ENCODE measurements at places on chromosomes 7 and 10.

- peak; percentile 19 for DNase-seq
These were observed 2.7 kb downstream of the COG5 start for GRCh38 chr7:107560898-107561516.

GRCh38 chr7:106768324-106768751 lies 96.7 kb upstream of the PIK3CG start:
- DNase-seq = peak; percentile 33

DNA sequence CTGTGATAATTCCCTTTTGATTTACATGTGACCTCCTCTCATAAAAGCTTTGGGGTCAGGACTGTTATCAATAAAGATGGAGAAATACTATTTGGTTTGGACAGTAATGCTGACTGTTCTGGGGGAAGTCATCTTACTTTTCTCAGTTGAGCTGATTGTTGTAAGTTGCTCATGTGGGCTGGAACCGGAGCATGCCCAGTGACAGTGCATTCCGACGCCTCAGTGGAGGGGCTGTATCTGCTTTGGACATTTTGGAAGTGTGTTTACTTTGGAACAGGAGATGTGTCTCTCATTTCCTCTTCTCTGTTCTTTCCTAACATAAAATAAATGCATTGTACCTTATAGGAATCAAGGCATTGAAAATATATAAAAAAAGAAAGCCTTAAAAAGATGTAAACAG lies 30.1 kb downstream of the RBM33 start:
- DNase-seq = no peak

- DNase-seq = peak; percentile 57
These were observed 975 bp upstream of the USP54 start for GRCh38 chr10:73591935-73592699.

- DNase-seq = no peak
These were observed 34.1 kb downstream of the PTPRE start for GRCh38 chr10:127940866-127941640.

DNA sequence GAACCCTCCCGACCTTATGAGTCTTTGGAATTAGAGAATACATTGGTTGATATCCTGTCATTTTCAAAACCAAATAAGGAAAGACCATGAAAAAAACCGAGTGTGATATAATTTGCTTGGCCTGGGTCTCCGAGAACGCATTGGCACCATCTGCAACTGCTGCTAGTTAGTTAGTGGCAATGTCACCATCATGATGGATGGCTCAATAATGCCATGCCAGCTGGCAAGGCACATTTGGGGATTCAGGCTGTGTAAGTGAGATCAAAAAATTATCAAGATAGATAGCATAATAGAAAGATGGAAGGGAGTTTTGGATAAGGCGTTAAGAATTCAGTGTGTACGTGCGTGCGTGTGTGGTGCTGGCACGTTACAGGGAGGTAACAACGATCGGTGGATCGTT lies 134.7 kb upstream of the TCERG1L start:
- no peak for DNase-seq

- no peak for DNase-seq
These were observed 5.2 kb upstream of the PRAP1 start for GRCh38 chr10:133341983-133342382.

- no peak for DNase-seq
These were observed 17.2 kb upstream of the NPTX2 start for GRCh38 chr7:98599886-98600285.

- DNase-seq = peak; percentile 38
These were observed 194.7 kb upstream of the BMPER start for GRCh38 chr7:33710608-33711007.

DNA sequence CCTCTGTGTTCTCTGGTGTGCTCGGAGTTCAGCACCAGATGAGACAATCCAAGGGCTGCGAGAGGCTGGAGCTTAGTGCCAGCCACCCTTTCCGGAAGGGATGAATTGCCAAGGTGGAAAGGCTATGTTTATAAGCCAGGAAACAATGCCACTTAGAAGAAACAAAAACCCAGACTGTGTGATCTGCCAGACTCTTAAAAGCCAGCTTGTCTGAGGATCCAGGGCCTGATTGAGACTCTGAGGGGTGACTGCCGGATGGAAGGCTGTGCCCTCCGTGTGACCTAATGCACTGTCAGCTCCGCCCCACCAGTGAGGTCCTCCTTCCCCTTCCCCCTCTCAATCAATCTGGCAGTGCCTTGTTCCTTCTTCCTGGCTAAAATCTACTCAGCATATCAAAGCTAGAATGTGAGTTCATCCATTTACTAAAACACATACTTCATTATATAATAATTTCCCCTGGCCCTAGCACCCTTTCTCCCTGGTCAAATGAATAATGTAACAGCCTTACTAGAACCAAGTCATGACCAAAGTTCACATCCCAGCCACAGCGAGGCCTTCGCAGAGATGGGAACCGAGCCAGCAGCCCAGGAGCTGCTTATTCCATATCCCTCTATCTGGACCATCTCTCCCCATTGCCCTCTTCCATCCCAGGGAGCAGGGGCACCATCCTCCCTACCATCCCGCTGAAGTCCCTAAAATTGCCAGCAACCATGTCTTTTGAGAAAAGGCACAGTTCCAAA lies 25.5 kb downstream of the FAM107B start:
- no peak for DNase-seq

DNA sequence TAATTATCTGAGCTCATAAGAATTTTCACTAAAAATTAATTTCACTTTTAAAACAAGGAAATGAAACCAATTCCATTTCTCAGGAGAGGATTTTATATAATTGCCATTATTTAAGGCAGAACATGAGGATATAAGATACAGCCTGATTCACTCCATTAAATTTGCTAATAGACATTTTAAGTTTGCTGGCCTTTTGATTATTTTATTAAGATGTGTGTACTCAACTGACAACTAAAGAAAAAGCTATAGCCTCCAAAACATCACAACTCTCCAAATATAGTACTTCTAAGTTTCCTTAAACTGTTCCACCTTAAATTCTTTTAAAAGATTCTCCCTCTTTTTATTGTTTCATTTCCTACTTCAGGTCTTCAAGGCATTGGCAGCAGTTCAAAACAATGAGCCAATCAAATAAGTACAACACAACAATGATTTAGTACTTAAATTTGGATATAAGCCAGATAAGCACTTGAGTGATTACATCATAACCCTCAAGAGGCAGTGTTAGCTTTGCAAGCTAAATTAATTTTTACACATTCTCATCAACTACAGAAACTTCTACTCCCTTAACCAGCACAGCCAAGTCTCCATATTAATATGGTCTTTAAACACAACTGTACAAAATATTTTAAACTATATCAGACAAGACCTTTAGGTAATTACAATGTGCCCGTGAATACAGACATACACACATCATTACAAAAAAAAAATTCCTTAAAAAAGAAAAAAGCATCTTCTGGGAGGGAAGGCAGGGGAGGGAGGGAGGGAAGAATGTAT lies 121.8 kb downstream of the KMT2C start:
- DNase-seq = peak; percentile 85

GRCh38 chr10:33091201-33091600 lies 133.2 kb upstream of the ITGB1 start:
- no peak for DNase-seq

DNA sequence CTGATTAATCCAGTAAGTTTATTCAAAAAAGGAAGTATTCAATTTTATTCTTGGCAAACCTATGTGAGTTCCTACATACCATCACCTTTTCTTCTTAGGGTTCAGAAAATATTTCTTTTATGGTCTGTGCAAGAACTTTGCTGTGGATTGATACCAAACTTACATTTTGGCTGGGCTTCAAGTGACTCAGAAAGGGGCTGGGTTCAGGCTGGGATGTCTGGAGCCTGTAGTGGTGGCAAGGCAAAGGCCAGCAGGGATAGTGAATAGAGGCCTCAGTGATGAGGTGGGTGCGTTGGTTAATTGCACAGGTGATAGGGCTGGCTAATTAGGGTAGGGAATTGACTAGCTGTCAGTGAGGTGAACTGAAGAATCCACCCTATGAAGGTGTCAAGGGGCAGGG lies 40.2 kb upstream of the ATXN7L1 start:
- DNase-seq = peak; percentile 63

DNA sequence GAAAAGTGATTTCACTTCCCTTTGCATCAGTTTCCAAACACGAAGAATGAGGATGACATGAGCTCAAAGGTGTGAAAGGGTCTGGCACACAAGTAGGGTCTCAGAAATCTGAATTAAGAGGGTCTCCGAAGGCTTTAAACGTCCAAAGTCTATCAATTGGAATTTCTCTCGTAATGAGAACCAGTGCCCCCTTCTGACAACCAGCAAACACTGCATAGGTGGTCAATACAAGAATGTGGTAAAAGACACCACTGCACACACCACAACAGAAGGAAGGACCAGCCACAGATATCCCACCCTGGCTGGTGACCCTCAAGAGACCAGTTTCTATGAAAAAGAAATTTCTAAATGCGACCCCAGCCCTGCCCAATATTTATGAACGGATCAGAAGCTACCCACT lies 78.1 kb downstream of the CALN1 start:
- DNase-seq = no peak

DNA sequence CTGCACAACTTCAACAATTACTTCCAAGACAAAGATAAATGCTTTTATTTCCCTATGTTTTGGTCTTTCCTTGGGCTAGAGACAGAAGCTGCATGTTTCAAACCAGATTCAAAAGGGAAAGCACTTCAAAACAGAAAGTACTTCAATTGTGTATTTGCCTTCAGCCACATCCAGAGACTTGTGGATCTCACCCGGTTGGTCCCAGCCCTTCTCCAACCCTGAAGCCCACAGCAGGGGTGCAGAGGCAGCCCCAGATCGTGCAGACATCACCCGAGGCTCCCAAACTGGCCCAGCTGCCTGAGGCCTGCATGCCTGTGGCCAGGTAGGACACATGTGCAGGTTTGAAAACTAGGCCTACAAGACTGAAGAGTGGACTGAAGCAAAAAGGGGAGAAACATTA lies 80.8 kb downstream of the ALOX5 start:
- no peak for DNase-seq

- no peak for DNase-seq
These were observed 25.6 kb downstream of the TAS2R41 start for GRCh38 chr7:143503261-143503660.

All from EL (cell line).